ENCODE measurements at places on chromosomes 5 and 9. TPM values are rescaled to one million over a fixed set of nuclear protein-coding genes. Genes with fewer than 3 reads are reported as not detected.
A peak's percentile ranks its signal among the peaks of the same experiment; 100 is the strongest.

GRCh38 chr9:91433180-91433579 is 9.5 kb upstream of the NFIL3 start:
- no peak for DNase-seq

Gene ZNF354B
- 16.2 TPM for polyA plus RNA-seq

GRCh38 chr5:9863486-9863885 is 233.3 kb upstream of the TAS2R1 start:
- no peak for DNase-seq

DNA sequence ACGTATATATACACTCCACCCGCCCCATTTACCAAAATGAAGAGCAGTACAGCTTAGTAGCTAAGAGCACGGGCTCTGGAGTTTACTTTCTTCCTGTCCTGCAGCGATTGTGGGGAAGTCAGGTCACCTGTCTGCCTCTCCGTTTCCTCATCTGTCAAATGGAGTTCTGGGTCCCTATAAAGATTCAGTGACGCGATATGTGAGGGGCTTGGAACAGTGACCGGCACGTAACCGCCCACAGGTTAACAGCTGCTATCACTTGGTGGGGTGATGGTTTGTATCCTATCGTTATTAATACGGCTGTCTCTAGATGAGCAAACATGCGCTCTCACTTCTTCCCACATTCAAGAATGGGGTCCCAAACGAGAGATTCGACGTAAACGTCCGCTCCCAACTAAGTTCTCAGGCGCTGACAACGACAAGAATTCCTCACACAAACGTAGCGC is 426 bp downstream of the FAM114A2 start:
- peak; percentile 5 for DNase-seq

Gene ADAMTS2
- 33.0 TPM for polyA plus RNA-seq

DNA sequence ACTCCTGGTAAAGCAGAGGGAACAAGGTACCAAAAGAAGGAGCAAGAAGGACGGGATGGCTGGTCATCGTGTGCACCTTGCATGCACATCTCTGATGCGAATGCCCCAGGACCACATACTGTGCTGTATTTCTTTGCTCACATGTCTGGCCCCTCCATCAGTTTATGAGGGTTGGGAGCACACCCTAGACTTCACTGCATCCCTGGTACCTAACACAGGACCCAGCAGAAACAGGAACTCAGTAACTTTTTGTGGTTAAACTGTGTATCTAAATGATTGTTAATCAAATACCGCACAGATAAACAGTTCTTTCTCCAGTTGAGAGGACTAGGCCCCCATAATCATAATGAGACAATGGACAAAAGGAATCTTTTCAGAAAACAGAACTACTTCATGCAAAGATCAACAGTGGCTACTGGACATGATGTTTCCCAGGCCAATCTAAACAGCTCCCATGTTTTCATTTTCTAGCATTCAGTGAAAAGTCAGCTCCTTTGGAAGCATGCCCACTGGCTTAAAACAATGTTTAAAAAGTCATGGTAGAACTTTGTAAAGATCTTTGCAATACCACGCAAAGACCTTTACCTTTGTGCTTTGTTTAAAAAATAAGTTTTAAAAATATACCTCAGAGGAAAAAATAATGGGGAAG is 55.5 kb upstream of the IFNK start:
- no peak for DNase-seq

Gene TCF7
- 2.6 TPM for polyA plus RNA-seq

DNA sequence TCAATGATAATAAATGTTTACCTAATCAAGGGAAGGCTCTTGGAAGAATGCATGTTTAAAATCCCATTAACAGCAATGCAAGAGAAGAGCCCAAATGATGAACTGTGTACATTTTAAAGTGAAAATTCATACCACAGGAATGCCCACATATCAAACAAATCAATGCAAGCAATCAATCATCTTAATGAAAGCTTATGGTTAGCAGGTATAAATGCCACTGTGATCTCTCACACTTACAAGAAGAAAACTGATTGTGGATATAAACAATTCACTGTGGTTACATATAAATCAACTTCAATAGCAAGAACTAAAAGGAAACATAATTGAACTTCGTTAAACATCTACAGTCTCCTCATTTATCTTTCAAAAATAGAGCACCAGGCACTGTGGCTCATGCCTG is 161.0 kb upstream of the RORB start:
- no peak for DNase-seq

- no peak for DNase-seq
Measured at GRCh38 chr5:147788023-147788422, 5.5 kb upstream of the JAKMIP2 start.

Gene ACTBL2
- polyA plus RNA-seq: not detected

Gene GABRA6
- not detected for polyA plus RNA-seq

DNA sequence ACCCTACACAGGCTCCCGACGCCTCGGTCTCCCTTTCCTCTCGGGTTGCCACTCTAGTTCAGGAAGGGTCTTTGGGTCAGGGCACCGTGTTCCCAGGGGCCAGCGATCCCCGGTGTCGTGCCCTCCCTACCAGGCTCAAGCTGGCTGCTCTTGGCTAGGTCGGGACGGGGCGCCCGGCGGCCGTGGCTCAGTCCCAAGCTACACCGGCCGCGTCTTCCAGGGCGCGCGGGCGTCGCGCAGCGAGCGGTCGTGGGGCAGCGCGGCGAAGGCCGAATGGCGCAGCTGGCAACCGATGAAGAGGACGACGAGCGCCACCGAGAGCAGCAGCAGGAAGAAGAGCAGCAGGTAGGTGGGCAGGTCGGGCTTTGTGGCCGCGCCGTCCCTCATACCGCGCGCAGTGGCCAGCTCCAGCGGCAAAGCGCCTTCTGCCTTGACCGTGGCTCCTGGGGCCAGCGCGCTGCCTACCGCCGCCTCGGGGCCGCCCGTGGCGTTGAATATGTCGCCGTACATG is 892 bp downstream of the SMIM32 start:
- DNase-seq: no peak

DNA sequence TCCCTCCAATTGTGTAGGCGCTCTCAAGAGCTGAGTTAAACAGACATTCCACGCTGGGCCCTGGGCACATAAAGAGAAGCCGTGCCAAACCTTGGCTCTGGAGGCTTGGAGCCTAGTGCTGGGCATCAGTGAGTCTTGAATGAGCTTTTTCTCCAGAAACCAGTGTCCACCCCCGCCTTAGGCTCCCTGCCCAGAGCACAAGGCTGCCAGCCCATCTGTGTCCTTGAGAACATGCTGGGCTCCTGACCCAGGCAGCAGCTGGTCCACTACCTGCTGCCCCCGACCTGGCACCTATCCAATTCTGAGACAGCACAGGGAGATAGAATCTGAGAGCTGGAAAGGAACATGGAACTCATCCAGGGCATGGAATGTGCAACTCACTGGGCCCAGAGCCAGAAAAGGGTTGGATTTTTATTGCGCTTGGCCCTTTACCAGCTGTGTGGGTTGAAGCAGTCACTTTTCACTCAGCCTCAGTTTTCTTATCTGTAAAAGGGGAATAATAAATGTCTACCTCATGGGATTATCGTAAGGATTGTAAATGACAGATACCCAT is 92.4 kb upstream of the CPLX2 start:
- no peak for DNase-seq

DNA sequence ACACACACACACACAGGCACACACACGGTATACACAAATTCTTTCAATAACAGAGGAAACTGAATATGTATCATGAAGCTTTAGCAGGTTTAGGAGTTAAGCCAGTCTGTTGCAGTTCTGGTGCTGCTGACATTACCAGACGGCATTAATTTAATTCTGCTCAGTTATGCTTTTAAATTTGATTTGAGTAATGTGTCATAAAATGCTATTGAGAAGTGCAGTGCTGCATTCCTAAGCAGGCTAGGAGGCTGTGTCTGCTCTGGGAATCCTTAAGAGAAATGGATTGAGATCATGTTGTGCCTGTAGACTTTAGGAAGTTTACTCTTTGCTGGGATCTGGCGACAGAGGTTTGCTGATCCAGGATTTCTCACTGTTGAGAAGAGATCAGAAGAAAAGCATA is 733.8 kb downstream of the BRINP1 start:
- no peak for DNase-seq

Gene SMIM33
- not detected for polyA plus RNA-seq

DNA sequence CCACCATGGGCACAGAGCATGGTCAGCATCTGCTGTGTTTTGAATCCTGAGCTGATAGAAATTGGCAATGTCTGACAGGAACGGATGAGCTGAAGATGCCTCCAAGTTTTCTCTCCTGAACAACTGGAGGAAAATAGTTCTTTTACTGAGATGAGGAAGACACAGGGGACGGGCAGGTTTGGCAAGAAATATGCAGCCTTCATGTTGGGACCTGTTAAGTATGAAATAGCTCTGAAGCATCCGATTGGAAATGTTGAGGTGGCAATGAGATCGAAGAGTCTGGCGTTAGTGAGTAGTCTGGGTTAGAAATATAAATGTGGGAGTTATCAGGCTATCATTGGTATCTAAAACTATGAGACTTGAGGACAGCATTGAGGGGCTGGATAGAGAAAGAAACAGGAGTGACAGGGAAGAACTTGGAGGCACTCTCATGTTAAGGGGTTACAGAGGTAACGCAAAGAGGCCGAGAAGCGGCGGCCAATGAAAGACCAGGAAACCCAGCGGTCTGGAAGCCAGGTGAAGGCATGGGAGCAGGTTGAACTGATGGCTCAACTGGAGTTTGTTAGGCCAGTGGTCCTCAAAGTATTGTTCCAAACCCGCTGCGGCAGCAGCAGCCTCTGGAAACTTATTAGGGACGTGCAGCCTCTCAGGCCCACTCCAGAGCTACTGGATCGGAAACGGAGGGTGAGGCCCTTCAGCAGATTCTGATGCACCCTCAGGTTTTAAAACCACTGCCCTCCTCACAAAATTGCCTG is 1.0 kb upstream of the MAMDC2 start:
- no peak for DNase-seq

DNA sequence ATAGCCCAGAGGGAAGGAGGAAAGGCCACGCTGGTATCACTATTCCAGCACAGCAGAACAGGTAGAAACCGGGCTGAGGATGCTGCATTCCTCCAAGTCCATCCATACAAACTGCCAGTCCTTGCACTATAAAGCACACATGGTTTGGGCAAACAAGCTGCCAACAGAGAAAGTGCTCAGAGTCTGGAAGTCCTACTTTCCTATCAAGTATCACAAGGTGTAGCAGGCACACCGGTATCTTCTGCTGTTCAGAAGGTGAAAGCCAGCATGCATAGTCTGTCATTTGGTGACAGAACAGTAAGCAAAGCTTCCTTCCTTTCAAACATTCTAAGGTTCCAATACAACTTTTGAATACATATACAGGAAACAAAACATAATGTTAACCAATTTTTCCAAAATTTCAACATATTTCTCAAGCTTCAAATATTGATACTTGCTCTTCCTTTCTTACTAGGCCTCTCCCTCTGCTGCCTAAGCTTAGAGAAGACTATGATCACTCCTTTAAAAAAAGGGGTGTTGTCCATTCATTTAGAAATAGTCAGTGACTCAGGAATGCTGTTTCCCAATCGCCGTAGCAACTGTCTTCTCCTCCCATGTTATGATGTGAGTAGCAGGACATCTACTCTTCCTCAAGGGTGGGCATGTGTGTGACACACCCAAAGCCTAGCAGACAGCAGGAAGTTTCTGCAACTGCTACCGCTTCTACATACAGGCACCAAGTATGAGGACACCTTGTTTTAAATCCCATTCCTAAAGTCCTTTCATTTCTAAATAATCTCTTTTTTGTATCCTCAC is 14.7 kb downstream of the DIAPH1 start:
- peak; percentile 43 for DNase-seq

All from forelimb muscle (tissue), 1 donor.